Hematopoietic multipotent progenitor cell treated with erythropoietin and hydrocortisone succinate and interleukin-3 and kit ligand, for 4 days (in vitro differentiated cells): ENCODE measurements at places on chromosomes 1 and 21.
A peak's percentile ranks its signal among the peaks of the same experiment; 100 is the strongest.

GRCh38 chr21:39638281-39638680 lies 25.5 kb downstream of the B3GALT5 start:
- DNase-seq, result no peak

DNA sequence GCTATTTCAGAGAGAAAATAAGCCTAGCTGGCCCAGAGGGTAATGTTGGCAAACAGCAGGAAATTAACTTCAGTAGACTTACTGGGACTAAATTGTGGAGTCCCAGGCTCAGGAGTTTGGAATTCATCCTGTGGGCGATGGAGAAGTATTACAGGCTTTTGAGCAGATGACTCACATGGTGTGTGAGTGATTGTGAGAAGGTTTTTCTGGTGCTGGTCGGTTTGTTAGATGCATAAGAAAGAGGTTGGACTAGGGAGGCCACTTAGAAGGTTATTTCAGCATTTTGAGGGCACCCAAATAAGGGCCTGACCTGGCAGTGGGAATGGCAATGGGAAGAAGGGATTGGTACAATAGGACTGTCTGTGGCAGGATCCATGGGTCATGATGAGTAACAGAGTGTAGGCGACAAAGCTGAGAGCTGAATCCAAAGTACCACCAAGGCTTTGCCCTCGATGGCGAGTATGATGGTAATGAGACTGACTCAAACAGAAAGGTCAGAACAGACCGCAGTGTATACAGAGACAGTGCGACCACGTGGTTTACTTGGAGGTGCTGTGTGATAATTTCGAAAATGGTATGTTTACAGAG lies 69.2 kb upstream of the KIF26B start:
- DNase-seq, result no peak

- DNase-seq, result no peak
Measured at GRCh38 chr1:207823531-207823879, 71.7 kb downstream of the CD46 start.

DNA sequence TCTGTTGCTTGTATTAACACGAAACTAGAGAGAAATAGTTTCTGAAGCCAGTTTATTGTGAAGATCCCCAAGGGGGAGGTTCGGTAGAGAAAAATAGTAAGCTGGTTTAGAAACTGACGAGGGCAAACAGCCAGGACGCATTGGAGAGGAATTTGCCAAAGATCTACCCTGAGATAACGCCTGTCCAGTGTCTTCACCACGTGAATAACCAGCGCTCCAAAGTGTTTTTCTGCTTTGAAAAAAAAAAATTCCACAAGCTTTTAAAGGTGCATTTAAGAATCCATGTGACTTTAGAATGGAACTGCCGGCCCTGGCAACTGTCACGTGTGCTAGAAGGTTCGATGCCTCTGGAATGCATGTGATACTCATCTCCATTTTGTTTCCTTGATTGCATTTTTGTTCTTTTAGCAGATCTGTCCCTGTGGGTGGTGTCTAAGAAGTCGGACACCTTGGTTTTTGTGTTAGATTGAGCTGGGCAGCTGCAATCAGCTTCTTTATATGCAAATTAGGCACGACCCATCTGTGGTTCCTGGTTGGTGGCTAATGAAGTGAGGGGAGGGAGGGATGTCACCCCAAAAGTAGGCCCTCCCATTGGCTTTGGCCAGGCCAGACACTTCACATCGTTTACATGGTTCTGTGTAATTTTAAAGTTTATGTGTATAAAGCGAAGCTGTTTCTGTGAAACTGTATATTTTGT lies 1.3 kb upstream of the THAP3 start:
- no peak for DNase-seq

DNA sequence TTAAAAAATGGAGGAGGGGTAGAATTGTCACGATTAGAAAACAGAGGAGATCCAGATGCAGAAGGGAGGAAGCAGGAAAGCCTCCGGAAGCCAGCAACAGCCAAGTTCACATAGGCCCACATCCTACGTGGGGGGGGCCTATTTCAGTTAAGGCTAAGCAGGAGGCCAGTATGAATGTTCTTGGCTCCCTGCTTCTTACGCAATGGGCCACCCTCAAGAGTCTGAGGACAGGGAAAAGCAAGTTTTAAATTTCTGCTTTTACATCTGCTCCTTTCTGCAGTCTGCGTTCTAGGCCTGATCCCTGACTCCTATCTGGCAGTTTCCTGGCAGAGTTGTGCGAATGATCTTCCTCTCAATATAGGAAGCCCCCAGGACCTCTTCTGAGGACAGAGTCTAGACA lies 30.6 kb downstream of the RABIF start:
- DNase-seq, result peak; percentile 71

GRCh38 chr1:201427963-201428362 lies 6.4 kb upstream of the TNNI1 start:
- DNase-seq, result no peak

DNA sequence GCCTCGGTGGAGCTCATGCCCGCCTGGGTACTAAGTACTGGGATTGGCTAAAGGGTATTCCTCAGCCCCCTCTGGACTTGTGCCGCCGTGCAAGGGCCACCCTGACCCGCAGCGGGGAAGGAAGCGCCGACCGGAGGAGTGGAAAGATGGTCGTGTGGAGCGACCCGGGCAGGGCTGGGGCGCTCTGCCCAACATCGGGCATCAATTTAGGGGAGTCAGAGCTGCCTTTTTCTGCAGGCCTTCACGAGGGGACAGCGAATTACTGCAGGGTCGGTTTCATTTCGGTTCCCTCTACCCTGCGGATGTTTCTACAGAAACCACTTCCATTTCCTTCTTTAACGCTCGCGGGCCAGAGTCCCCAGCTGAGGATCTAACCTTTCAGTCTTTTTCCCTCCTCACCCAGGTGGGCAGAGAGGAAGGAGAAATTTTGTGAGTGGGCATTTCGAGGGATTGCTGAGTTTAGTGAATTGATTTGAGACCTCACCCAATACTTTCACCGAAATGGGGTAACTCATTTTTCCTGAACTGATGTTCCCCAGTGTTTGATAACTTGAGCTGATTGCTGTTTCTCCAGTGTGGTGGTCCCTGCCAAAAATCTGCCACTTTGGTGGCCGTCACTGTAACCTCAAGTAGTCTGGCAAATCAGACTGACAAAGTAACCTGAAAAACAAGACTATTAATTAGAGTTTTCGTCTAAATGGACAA lies 1.1 kb downstream of the TOR1AIP1 start:
- DNase-seq, result no peak

- no peak for DNase-seq
Measured at GRCh38 chr1:109898842-109899241, 11.8 kb upstream of the CSF1 start.

GRCh38 chr1:196181594-196181878 lies 426.7 kb downstream of the KCNT2 start:
- no peak for DNase-seq

- DNase-seq, result no peak
Measured at GRCh38 chr1:233045588-233045987, 95.2 kb downstream of the NTPCR start.

DNA sequence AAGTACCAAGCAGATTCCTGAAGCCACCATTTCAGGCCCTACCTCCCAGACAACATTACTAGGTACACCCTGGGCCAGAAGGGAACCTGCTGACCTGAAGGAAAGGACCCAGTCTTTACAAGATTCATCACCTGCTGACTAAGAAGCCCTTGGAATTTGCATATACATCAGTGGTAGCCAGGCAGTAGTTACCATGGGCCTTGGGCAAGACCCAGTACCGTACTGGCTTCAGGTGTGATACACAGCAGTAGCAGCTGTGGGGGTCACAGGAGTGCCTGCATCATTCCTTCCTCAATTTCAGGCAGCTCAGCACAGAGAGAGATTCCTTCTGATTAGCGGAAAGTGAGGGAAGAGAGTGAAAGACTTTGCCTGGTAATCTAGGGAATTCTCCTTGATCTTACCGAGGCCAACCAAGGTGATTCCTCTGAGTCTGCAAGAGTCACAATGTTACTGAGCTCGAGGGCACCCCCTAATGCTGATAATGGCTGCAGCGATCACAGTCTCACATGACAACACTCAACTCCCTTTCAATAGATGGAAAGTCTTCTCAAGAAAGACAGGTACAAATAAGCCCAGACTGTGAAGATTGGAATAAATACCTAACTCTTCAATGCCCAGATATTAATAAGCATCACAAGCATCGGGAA lies 22.0 kb upstream of the UHMK1 start:
- no peak for DNase-seq

DNA sequence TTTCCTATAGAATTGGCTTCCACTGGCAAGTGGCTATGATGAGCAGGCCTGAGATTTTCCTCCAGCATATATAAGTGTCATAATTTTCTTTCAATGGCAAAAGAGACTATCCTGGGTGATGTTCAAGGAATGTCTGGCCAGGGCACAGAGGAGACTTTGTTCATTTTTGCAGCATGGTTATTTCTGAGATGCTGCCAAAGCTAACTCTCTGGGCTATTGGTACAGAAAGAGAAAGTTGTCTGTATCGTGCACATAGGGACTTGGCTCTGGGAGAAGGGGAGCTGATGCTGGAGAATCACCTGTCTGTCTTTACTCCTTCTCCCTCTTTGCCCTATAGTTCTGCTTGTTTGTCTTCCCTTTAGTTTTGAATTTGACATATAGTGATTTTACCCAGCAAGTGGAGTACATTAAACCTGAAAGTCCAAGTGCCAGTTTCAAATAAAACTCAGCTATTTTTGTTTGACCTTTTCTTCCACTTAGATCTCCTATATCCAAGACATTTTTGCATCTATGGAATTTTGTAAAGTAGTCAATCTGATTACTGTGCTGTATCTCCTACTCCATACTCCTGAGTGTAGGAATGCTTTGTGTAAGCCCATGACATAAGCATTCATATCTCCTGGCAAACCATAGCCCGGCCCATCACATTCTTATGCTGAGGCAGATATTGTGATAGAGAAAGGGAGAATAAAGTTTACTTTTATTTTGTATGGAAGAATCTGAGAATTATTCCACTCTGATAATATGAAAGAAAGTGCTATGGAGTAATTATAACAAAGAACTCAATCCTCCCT lies 3.9 kb downstream of the FNDC7 start:
- no peak for DNase-seq

DNA sequence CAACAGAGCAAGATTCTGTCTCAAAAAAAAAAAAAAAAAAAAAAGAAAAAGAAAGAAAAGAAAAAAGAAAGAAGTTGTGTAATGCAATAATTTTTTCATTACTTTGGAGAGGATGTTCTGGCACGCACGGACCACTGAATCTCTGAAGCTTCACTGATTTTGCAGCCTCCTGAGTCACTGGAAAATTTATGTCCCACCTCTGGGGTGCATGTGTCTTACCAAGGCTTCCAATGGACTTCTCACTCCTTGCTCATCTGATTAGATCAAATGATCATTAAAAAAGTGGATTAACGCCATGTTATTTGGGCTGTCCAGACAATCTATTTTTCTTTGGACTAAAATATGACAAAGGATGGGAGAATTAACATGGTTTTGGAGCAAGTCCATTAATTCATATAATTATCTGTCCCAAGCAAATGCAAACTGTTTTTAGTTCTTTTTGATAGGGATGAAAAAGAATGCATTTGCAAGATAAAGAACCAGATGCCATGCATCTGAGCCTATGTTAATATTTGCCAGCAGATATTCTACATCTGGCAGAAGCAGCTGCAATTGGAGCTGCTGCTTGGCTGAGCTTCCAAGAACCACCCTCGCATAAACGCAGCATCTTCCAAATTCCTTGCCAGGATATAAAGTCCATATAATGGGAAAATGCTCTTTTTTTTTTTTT lies 10.1 kb upstream of the MAP1LC3C start:
- DNase-seq, result no peak

DNA sequence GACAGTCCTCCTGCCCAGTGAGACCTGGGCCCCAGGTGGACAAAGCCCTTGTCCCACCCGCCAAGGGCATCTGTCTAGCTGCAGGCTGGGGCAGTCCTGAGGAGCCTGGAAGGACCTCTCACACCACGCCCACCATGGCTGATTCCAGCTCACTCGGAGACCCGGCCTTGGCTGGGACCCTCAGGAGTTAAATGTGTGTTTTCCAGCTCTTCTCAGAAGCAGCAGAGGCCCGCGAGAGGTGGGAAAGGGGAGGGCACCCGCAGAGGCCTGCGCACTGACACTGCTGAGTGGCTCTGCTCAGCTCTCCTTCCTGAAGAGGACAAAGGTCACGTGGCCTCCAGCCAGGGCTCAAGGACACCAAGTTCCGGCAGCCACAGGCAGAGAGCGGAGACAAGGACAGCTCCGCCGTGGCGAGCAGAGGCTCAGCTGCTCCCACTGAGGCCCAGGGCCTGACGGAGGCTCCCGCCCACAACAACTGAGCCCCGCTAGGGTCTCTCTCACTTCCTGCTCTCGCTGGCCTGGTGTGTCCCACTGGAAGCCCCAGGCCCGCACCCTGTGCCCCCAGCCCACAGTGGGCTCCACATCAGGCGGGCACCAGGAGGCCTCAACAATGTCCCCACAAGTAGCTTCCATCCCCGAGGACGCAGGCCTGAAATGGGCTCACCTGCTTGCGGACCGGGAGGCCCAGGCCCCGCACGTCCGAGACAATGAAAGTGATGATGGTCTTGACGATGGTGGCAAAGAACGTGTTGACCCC lies 16.9 kb downstream of the SLC19A1 start:
- no peak for DNase-seq

DNA sequence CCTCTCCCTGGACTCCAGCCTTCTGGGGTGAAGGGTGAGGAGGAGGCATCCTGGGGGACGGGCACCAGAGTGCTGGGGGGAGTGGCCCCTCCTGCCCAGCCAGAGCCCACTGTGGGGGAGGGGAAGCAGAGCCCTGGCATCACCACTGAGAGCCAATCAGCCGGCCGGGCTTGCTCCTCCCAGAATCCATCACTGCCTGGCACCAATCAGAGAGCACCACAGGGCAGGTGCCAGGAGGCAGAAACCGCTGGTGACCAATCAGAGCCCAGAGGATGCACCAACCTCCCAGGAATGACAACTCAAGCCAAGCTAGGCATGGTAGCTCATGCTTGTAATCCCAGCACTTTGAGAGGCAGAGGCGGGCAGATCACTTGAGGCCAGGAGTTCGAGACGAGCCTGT lies 27.9 kb downstream of the CASZ1 start:
- no peak for DNase-seq

GRCh38 chr1:117205368-117205767 lies 5.4 kb downstream of the VTCN1 start:
- DNase-seq, result no peak

DNA sequence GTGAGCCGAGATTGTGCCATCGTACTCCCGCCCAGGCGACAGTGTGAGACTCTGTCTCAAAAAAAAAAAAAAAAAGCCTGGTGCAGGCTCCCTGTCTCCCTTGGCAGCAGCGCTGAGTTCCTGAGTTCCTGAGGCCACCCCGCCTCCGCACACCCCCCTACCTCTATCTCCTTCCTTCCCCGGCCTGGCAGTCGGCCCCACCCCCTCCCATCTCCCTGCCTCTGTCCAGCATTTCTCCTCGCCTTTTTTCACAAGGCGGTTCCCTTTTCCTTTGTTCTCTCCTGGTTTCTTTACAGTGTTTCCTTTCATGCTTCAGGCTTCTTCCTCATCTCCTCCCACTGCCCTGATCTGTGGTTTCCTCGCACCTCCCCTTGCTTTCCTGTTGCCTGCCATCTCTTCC lies 2.7 kb downstream of the RORC start:
- peak; percentile 51 for DNase-seq
